Activated CD4-positive, alpha-beta T cell treated with anti-CD3 and anti-CD28 coated beads, Interleukin-2, amount 50 U/mL, for 24 hours (primary cell): ENCODE measurements at places on chromosomes 7 and 10.

DNA sequence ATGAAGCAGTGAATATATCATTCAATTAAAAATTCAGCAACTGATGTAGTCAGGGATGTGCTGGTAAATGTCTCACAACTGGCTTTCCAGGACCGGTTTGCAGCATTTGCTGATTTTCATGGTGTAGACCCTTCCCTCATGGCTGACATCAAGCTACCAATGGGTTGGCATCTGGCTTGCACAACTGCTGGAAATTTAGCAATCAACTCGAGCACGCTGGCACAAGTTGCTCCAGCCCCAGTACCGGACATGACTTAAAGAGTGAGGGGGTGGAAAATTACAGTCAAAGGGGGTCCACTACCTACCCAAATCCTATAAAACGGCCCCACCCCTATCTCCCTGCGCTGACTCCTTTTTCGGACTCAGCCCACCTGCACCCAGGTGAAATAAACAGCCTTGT is 198.4 kb upstream of the NRP1 start:
- DNase-seq, result no peak

DNA sequence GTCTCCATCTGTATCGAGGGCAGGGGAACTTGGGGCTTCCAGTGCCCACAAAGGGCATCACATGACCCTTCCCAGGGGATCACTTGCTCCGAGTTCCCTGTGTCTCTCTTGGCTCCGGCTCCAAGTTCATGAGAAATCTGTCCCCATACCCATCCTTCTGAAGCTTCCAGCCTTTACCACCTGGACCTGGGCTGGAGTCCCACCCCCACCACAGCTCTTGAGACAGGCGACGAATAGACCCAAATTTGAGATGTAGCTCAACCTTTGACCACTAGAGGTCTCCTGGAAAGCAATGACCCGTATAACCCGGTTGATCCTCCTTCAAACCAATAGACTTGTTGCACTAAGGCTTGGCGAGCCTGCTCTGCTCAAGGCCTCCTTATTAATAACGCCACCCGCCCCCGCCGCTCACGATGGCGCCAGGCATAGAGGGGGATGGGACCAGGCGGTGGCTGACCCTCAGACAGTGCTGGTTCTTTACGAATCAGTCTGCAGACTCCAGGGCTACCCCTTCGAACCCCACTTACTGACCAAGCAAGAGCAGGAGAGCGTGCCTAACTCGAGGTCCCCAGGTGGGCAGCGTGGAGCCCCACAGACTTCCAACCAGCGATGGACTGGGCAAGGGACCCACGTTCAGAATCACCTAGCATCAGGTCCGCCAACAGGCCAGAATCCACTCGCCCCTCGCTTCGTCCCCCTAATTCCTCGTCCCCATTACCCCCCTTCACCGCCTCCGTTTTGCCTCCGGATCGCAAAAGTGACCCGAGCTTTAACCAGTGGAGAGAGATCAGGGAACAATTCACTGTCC is 4.4 kb upstream of the ARID5B start:
- DNase-seq, result no peak

DNA sequence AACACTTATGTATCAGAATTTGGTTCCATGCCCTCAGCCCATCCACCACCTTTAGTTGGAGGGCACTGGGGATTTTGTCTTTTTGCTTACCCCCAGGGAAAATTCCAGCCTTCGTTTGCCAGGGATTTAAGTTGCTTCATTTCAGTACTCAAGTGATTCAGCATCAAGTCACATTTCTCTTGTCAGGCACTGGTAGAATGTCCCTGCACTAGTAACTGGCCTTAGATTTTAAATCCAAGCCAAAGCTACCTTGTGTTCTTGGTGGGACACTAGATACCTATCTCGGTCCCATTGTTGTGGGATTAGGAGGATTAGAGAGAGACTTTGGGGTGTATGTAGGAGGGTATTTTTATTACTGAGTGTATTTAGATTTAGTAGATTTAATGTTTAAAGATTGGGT is 613.1 kb downstream of the SUGCT start:
- DNase-seq, result no peak

DNA sequence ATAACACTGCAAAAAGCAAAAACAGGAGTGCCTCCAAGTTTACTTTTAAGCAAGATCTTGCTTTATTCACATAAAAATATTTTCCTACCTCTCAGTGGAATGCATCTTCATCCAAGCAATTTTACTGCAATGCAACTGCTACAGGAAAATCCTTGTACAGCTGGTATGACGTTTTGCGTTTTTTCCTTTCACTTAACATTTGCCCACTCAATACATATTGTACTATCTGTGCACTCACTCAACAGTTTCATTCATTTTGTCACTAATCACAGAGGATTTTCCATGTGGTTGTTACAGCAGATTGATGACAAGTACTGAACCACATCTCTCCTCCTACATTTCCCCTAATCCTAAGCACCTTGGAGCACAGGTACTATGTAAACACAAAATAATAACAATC is 222.0 kb upstream of the IMMP2L start:
- DNase-seq, result no peak

DNA sequence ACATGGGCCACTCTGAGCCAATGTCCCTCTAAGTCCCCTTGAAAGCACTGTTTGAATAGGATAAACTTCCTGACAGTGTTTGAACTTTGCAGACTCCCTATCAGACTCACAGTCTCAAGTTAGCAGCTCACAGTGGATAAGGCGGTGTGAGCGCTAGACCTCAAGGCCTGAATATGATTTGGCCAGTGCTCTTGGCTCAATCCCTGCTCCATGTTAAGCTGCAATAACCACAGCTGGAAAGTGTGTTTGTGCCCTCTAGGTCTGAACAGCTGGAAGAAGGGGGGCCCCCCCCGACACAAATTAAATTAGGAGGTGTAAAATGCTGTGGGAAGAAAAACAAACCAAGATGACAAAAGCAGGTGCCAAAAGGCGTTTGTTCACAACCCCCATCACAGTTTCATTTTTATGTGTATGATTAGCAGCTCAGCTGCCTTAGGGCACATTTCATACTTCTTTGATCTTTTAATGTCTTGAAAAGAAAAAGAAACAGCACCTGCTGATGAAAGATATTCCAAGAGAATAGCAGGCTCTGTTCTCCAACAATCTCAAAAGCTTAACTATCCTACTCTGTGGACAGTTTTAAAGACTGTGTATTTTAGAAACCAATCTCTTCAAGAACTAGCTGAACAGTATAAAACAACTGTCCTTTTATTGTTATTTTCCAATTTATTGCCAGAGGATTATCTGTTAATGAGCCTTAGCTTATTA is 167.6 kb downstream of the SNX13 start:
- no peak for DNase-seq

- no peak for DNase-seq
Observed at GRCh38 chr7:112723416-112723815, 66.8 kb downstream of the TMEM168 start.

DNA sequence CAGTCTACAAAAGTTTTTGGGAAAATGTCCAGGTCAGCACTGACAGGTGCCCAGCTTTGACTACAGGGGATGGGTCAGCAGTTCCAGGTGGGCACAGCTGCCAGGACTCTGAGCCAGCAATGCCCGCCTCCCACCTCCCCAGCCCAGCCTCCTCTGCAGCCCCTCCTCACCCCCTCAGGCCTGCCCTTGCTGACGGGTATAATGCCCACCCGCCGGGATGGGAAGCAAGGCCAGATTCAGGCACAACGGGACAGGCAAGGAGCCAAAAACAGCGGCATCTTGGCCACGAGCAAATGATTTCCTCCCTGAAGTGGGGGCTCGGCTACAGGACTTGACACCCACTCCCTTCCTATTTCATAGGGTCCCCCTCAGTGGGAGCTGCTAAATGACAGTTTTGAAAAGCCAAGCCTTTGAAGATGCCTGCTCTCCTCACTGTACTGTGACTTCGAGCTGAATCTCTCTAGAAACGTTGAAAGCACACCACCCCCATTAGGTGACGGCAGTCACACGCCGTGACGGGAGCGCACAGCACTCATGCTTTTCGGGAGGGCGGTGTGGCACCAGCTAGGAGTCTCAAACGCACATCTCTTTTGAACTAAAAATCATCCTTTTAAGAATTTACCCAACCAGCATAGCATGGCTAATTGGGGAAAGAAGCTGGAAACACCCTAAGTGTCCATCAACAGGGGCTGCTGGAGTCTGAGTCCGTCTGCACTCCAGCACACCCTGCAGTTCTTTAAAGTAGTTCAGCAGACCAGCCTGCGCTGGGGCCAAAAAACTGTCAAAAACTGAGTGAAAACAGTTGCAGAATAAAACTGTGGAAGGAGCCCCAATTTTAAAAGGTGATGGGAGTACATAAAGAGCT is 29.6 kb downstream of the MAD1L1 start:
- DNase-seq, result no peak

GRCh38 chr10:6037422-6037821 is 24.7 kb downstream of the IL2RA start:
- DNase-seq, result no peak

DNA sequence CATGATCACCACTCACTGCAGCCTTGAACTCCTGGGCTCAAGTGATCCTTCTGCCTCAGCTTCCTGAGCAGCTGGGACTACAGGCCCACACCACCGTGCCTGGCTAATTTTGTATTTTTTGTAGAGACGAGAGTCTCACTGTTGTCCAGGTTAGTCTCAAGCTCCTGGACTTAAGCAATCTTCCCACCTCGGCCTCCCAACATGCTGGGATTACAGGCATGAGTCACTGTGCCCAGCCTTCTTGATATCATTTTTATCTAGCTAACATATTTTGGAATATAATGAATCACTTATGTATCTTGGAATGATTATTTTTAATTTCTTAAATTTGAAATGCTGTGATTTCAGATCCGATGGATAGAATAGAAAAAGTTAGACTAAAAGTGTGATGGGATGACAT is 18.4 kb downstream of the ARL4A start:
- DNase-seq, result no peak

GRCh38 chr7:149722356-149722957 is 50.9 kb downstream of the ZNF467 start:
- DNase-seq, result no peak

GRCh38 chr7:127792528-127793342 is 140.7 kb downstream of the SND1 start:
- DNase-seq, result no peak

GRCh38 chr7:111663771-111664170 is 101.5 kb upstream of the IMMP2L start:
- no peak for DNase-seq

DNA sequence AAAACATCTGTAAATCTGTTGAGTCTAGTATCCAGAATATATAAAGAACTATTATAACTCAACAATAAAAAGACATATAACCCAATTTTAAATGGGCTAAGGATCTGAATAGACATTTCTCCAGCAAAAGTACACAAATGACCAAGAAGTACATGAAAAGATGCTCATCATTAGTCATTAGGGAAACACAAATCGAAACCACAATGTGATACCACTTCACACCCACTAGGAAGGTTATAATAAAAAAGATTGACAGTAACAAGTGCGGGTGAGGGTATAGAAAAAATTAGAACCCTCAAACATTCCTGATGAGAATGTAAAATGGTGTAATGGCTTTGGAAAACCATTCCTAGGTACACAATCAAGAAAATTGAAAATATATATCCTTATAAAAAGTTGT is 4.1 kb downstream of the XPNPEP1 start:
- no peak for DNase-seq

- DNase-seq, result no peak
Observed at GRCh38 chr7:50565977-50566376, 772 bp upstream of the DDC start.

DNA sequence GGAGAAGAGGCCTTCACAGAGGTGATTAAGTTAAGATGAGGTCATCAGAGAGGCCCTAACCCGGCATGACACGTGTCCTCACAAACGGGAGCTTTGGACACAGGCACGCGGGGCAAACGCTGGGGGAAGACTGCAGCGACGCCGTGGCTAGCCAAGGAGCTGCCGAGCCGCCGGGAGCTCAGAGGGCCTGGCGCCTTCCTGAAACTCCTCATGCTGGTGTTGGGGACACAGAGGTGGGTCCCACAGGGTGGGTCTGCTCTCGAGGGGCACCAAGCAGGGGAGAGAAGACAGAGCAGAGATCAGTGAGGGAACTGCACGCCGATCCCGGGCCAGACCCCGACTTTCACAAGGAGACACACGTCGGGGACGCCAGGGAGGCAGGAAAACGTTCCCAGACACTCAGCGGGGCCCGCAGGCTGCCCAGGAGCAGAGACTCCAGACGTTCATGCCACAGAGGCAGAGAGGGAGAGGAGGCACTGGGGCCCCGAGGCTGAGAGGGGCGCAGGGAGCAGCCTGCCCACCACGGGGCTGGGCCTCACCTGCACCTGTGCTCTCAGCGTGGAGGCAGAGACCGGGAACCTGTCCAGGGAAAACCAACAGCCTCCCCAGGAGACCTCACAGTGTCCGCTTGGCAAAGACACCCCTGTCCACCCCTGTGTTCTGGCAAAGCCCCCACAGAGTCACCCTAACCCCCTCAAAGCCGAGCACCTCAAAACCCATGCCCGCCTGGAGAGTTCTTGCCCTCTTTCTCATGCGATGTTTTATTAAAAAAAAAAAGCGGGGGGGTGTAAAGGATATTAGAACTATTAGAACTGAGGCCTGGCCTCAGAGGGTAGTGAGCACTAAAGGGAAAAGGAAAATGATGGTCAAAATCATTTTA is 103.8 kb downstream of the PDGFA start:
- DNase-seq, result no peak

DNA sequence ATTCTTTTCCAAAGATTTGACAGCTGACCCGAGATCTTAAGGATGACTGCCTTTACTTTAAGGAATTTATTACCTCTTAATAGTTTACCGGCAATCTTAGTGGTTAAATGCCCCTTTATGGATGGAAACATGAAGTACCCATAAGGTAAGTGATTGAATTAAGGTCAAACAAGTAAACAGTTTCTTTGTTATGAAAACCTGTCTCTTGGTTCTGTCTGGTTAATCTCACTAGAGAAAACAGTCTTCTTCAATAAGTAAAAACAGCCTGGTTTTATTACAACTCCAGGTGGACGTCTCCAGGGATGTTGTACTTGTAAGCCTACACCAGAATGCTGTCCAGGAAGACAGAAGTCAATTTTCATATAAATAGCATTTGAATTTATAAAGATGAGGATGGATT is 161.8 kb upstream of the MTPN start:
- DNase-seq, result no peak

DNA sequence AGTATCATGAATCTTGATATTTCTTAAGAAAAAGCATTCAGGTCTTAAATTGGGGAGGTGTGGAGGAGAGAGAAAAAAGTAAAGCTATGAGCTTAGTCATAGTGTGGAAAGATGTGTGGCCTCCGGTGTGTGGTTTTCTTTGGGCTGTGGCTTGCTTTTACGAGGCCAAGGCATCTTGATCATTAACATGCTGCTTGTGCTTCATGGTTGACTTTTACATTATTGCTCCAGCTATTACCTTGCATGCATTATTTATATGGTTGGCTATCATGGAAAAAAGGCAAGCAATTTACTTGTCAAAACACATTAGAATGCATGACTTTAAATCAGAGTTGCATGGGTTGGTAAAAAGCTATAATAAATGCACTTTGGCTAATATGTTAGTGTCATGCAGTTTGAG is 300.7 kb upstream of the ADARB2 start:
- DNase-seq, result no peak

GRCh38 chr7:25389489-25390106 is 161.3 kb upstream of the NPVF start:
- no peak for DNase-seq
